ENCODE measurements at places on chromosomes 7 and 10.

DNA sequence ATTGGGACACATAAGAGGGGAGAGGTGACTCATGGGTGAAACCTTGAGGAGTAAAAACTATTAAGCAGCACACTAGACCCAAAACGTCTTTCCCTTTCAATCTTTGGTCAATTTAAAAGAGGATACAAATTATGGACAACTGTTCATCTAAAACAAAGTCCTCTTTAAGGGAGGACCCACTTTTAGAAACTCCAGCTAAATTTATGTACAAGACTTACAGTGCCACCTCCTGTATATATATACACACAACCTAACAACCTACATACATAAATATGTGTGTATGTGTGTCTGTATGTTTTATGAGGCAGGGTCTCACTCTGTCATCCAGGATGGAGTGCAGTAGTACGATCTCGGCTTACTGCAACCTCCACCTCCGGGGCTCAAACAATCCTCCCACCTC lies 18.1 kb upstream of the ZC3HAV1 start:
- DNase-seq = no peak

- DNase-seq = no peak
Measured at GRCh38 chr7:123573896-123574467, 16.4 kb upstream of the NDUFA5 start.

DNA sequence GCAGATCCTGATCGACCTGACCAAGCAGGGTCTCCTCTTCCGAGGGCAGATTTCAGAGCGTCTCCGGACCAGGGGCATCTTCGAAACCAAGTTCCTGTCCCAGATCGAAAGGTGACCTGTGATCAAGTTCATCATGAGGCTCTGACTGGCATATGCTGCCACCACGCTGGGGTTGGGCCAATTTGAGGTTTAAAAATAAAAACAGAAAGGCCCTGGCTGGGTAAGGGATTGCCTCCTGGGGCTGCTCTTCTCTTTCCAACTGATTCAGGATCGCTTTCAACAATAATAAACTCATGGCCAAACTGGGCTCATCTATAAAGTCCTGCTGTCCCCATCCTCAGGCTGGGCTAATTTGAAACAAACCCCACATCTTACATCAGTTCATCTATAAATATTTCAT lies 17.1 kb upstream of the HK1 start:
- no peak for DNase-seq

- DNase-seq = no peak
Measured at GRCh38 chr10:123129618-123130271, 6.0 kb upstream of the HMX3 start.

DNA sequence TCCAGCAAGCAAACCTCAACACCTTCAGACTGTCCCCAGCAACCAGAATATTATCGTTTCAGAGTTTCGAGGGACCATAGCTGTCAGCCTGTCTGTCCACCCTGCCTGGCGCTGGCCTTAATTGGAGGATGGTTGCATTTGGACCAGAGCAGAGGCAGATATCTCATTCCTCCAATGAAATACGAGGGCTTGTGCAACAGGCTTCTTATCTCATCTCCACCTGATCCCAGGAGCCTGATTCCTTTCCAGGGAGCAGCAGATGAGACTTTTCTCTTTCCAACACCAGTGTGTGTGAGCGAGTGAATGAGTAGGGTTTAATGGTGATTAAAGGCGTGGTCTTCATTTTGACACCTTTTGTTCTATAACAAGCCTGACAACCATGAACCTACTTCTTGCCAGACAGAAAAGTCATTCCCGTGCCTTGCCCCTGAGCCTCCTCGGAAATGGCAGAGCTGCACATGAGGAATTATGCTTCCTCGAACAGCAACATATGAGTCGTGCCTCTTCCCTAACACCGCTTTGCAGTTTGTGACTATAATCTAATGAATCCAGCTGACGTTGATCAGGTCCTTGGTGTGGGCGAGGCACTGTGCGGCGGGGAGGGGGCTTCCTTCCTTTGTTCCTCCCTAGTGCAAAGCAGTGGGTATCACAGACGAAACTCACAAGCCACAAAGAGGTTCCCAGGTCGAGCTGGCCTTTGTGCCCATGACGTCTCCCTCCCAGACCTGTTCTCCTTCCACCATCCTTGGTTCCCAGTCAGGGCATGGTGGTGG lies 147.4 kb downstream of the CUX1 start:
- no peak for DNase-seq

Measured in stimulated activated CD8-positive, alpha-beta memory T cell treated with anti-CD3 and anti-CD28 coated beads, Interleukin-4, amount 100 ng/mL, for 48 hours (primary cell).